T-helper 1 cell treated with Interleukin-12 subunit alpha and Interleukin-12 subunit beta and Interleukin-4 antibody, amounts not matched to agents 30 ng/mL and 1 ng/mL, for 36 hours (primary cell): ENCODE measurements at places on chromosomes 6 and 20. TPM values are rescaled to one million over a fixed set of nuclear protein-coding genes. Genes with fewer than 3 reads are reported as not detected.

LAMA4 gene
- not detected in 2 replicates for total RNA-seq

ABHD16A gene
- 53.6 and 59.7 TPM in 2 replicates for total RNA-seq

SPACA1 gene
- total RNA-seq = not detected in 2 replicates

BCAS1 gene
- 0.12 TPM in 1 of 2 replicates, not detected in the other for total RNA-seq

IRF4 gene
- 216 and 221 TPM in 2 replicates for total RNA-seq

TRMT11 gene
- total RNA-seq = 17.0 and 17.3 TPM in 2 replicates

POLR1H gene
- 63.0 and 68.2 TPM in 2 replicates for total RNA-seq

L3MBTL1 gene
- total RNA-seq = 6.0 and 7.4 TPM in 2 replicates

REM1 gene
- total RNA-seq = not detected in 2 replicates

TSBP1 gene
- not detected in 2 replicates for total RNA-seq

FAM50B gene
- total RNA-seq = 9.5 and 10.2 TPM in 2 replicates

SGK2 gene
- not detected in 2 replicates for total RNA-seq

SLC35D3 gene
- total RNA-seq = not detected in 2 replicates

HLA-DPB1 gene
- 93.9 and 99.1 TPM in 2 replicates for total RNA-seq

ASIP gene
- total RNA-seq = not detected in 2 replicates

TRIM27 gene
- 64.1 and 64.7 TPM in 2 replicates for total RNA-seq

CLDN20 gene
- total RNA-seq = not detected in 2 replicates

PXDC1 gene
- 0.25 and 0.32 TPM in 2 replicates for total RNA-seq

BPIFB1 gene
- total RNA-seq = not detected in 2 replicates

BMP5 gene
- not detected in 2 replicates for total RNA-seq

IMPG1 gene
- total RNA-seq = not detected in 2 replicates

ZNF831 gene
- 6.4 TPM in 2 replicates for total RNA-seq

GNL1 gene
- 49.4 and 49.7 TPM in 2 replicates for total RNA-seq

NKAIN4 gene
- total RNA-seq = not detected in 2 replicates

SIRPB2 gene
- total RNA-seq = not detected in 2 replicates

JAG1 gene
- total RNA-seq = 0.12 and 0.88 TPM in 2 replicates

TFAP2C gene
- not detected in 2 replicates for total RNA-seq

PTCHD4 gene
- not detected in 2 replicates for total RNA-seq

CSNK2A1 gene
- total RNA-seq = 121 and 124 TPM in 2 replicates

BHLHE23 gene
- total RNA-seq = not detected in 2 replicates

TDRD6 gene
- not detected in 2 replicates for total RNA-seq

LSM14B gene
- 31.4 and 33.2 TPM in 2 replicates for total RNA-seq

ULBP3 gene
- 0.81 and 0.98 TPM in 2 replicates for total RNA-seq

CHRNA4 gene
- total RNA-seq = not detected in 2 replicates

KCNB1 gene
- total RNA-seq = 0.12 and 0.22 TPM in 2 replicates

TTBK1 gene
- 1.3 TPM in 2 replicates for total RNA-seq

FAM217A gene
- not detected in 2 replicates for total RNA-seq

GLP1R gene
- not detected in 2 replicates for total RNA-seq

PREP gene
- total RNA-seq = 46.4 and 47.1 TPM in 2 replicates

IL20RA gene
- not detected in 2 replicates for total RNA-seq

CCN5 gene
- total RNA-seq = not detected in 2 replicates

FAM184A gene
- total RNA-seq = 4.8 and 5.5 TPM in 2 replicates

TINAG gene
- total RNA-seq = not detected in 2 replicates

CNR1 gene
- not detected in 2 replicates for total RNA-seq

KCNK15 gene
- 0.15 and 0.25 TPM in 2 replicates for total RNA-seq

AMD1 gene
- total RNA-seq = 73.5 and 74.1 TPM in 2 replicates

IL17A gene
- not detected in 2 replicates for total RNA-seq

MEI4 gene
- total RNA-seq = not detected in 2 replicates

EEF1A2 gene
- total RNA-seq = 1.2 and 1.6 TPM in 2 replicates

NOX3 gene
- total RNA-seq = not detected in 2 replicates

TREML1 gene
- not detected in 2 replicates for total RNA-seq

ADRM1 gene
- total RNA-seq = 123 and 124 TPM in 2 replicates

POU5F1 gene
- total RNA-seq = not detected in 2 replicates
